SHP77 treated with DMSO at 0.1 percent for 48 hours (cell line): ENCODE measurements at places on chromosomes 16 and 17.

GRCh38 chr17:74552037-74552436 is 6.1 kb upstream of the CD300C start:
- no peak for DNase-seq

GRCh38 chr16:84751947-84752346 is 52.1 kb downstream of the USP10 start:
- no peak for DNase-seq

- DNase-seq = no peak
Observed at GRCh38 chr16:64475627-64476351, 646.1 kb downstream of the CDH11 start.

- DNase-seq = no peak
Observed at GRCh38 chr17:2064147-2064489, 9.2 kb downstream of the HIC1 start.

GRCh38 chr17:57481910-57482391 is 225.6 kb downstream of the MSI2 start:
- DNase-seq = no peak

DNA sequence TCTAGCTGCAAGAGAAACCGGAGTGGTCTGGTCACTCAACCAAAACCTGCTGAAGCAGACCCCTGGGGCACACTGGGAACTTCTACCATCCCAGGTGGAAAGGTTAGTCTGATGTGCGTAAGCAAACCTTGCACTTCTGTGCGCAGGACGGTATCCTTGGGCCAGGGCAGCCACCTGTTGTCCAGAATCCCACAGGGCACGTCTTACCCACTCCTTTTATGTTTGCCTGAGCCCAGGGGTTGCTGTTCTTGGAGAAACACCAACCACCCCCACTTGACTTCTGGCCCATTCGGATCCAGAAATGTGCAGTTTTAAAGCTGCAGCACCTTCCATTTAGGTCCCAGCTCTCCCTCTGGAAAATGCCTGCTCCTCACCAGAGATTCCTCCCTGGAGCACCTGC is 18.7 kb downstream of the TBC1D24 start:
- no peak for DNase-seq

DNA sequence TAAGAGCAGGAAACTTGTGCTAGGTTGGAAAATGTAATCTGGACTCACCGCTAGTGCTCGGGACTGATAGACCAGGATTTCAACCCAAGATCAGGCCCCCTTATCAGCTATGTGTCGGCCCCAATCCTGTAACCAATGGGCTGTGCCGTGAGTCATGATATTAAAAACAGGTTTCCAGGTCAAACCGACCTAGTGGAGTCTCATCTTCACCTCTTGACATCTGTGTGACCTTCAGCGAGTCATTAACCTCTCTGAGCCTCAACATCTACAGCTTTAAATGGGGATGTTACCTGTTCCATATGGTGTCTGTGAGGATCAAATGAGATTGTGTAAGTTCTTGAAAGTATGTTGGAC is 512 bp downstream of the PMM2 start:
- DNase-seq = no peak

GRCh38 chr16:12484972-12485371 is 318.7 kb downstream of the CPPED1 start:
- no peak for DNase-seq

GRCh38 chr17:74874615-74875037 is 1.8 kb upstream of the FDXR start:
- DNase-seq = no peak

DNA sequence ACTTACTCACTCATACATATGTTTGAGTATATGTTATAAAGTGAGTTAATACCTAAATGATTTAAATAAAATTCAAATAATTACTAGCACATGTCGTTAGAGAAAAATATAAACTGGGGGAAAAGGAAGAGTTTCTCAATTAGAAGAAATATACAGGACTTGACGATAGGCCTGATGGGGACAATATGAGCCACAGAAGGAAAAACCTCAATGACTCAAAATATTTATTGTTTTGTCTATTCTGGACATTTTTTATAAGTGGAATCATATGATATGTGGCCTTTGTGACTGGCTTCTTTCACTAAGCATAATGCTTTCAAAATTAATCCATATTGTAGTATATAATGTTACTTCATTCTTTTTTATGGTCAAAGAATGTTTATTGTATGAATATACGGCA is 339.2 kb upstream of the PMFBP1 start:
- DNase-seq = no peak

DNA sequence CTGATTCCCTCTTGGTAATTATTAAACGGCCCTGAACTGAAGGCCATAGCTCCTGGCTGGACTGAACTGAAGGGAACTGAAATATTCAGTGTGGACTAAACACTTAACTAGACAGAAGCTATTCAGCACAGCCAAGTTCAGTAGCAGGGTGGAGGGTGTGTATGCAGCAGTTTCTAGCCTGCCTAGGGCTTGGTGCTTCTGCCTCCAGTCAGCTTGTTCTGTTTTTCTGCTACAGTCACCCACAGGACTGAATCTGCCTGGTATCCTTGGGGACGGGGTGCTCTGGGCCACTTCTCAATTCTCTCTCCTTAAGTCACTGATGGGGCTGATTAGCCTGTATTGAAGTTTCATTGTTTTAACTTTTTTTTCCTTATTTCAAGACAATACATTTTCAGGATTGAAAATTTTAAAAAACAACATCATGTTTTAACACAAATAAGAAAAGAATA is 77.1 kb downstream of the WWP2 start:
- DNase-seq = no peak

- DNase-seq = no peak
Observed at GRCh38 chr17:47967607-47968252, 3.2 kb upstream of the CDK5RAP3 start.

DNA sequence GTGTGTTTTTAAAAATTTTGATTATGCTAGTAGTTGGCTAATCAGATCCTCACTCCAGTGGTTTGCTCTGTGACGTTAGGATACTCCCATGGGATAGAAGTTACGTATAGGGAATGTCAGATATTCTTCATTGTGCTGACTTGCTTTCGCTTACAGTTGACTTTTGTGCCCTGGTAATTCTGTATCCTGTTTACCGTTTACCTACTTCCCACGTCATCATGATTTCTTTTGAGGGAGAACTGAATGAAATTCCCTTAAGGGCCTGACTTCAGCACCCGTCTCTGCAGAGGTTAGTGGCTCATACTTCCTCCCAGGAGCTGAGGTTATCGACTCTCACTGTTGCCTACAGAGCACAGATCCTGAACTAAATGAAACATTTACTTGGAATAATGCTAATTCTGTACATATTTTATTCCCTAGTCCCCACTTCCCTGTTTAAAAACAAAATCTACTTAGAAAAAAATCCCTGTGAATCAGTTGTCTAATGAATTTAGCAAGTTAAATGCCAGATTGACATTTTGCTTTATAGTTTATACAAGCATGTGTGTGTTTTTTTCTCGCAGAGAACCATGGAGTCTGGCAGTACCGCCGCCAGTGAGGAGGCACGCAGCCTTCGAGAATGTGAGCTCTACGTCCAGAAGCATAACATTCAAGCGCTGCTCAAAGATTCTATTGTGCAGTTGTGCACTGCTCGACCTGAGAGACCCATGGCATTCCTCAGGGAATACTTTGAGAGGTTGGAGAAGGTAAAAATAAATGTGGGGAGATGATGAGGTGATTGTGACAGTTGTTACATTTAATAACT is 2.8 kb downstream of the PRKAR1A start:
- DNase-seq = no peak
